ENCODE measurements at places on chromosomes 7 and 10. TPM values are rescaled to one million over a fixed set of nuclear protein-coding genes. Genes with fewer than 3 reads are reported as not detected.

TAS2R5 gene
- 8.1 TPM for total RNA-seq

PRF1 gene
- not detected for total RNA-seq

GARIN1A gene
- total RNA-seq: 1.1 TPM

GIMAP5 gene
- total RNA-seq: 18.7 TPM

STEAP1 gene
- 3.2 TPM for total RNA-seq

CDHR3 gene
- total RNA-seq: 62.5 TPM

DNA sequence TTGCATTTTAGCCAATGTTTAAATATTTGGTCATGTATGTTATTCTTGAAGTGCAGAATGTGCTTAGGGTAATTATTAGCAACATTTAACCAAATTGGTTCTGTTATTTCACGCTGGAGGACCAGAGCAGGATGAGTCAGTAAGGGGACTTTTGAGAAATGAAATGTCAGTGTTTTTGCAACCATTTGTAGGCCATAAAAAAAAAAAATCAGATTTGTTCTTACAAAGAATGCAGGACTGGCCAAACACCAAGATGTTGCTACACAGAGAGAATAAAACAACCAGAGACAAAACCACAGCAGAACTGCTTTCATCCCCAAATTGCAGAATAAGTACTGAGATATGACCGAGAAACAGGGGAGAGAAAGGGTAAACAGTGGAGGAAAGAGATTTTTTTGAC is 62.1 kb downstream of the TPST1 start:
- DNase-seq: no peak

- DNase-seq: no peak
Measured at GRCh38 chr7:36182854-36183604, 30.0 kb downstream of the EEPD1 start.

DNA sequence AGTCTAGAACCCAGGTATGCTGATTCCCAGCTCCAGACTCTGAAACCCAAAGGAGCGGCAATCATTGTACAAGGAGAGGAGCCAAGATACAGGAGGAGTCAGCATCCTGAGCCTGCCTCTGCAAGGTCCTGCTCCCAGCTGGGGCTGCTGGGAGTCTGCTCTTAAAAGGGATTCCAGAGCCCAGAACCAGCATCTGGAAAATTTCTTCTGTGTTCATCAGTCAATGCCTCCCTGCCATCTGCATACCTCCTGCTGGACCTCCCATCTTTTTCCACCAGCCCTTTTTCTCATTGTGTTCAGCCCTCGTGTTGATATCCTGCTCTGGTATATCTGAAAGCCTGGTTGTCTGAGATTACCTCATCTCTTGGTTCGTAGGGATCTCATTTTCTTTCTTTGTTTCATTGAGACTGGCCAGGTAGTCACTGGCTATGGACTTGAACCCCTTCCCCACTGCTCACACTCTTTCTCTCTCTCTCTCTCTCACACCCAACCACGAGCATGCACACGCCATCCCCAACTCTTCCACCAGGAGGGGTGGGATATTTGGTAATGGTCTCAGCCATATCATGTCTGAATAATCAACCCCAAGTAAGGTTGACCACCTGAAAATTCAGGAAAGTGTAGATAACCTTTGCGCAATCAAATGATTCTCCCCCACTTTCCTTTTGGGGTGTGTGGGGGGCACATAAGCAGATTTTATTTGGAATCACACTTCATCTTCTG is 608.8 kb downstream of the LRMDA start:
- DNase-seq: peak; percentile 28

DNA sequence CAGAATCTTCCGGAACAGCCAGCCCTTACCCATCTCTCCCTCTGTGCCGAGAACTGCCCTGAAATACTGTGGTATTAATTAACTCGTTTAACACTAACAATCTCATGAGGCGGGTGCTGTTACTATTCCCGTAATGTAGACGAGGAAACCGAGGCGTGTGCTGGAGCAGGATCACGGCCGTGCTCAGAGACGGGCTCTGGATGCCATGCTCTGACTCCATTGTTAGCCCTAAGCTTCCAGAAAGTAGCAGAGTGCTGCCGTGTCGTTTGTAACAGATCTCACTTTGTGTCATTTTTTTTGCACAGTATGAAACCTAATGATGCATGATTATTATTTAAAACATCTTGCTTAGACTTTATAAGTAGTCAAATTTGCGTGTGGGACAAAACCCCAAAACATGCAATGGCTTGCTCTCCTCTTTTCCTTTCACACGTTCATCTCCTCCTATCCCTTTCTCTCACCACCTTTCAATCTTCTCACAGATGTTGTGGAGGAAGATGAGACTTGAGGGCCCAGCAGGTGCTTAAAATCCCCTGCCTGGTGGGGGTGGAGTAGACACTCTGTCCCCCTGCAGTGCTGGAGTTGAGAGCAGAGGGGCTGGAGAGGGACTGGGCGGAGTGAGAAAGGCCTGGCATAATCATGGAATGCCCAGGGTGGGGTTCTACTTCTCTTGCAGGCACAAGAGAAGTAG is 482 bp upstream of the ACTR3C start:
- DNase-seq: no peak

- no peak for DNase-seq
Measured at GRCh38 chr7:149748076-149748874, 25.1 kb downstream of the ZNF467 start.

DNA sequence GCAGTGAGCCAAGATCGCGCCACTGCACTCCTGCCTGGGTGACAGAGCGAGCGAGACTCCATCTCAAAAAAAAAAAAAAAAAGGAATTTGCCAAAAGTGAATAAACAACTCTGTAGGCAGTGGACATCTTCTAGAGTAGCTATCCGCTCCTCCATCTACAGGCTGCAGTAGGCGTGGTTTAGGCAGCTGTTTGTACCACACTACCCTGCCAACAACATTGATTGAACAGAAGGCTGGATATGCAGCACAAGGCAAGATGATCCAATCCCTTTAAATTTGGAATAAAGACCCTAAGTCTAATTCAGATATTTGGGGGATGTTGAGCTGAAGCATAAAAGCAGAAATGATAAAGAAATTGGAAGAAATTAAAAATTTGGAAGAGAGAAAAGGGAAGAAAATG is 141.6 kb downstream of the TES start:
- no peak for DNase-seq

GRCh38 chr7:126801733-126802132 is 451.0 kb downstream of the GRM8 start:
- no peak for DNase-seq

- no peak for DNase-seq
Measured at GRCh38 chr10:4069491-4069890, 284.5 kb upstream of the KLF6 start.

DNA sequence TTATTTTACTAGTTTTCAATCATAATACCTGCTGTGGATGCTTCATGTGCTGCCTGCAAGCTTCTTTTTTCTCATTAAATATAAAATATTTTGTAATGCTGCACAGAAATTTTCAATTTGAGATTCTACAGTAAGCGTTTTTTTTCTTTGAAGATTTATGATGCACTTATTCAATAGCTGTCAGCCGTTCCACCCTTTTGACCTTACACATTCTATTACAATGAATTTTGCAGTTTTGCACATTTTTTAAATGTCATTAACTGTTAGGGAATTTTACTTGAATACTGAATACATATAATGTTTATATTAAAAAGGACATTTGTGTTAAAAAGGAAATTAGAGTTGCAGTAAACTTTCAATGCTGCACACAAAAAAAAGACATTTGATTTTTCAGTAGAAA is 103.0 kb downstream of the PTEN start:
- no peak for DNase-seq

DNA sequence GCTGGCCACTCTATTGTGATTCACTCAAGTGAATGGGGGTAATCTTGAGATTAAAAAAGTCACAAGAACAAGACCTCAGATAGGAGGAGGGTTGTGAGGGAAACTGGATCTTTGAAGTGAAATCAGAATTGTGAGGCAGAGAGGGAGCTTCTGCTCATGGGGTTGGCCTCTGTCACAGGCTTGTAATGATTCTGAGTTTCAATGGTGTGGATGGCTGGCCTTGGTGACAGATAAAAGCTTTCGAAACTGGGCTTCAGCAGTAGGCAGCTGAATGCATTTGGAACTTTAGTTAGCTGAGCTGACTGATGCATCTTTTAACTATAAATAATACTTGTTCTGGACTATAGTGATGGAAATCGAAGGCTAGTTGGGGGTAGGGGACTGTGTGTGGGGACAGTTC is 12.2 kb downstream of the TAS2R60 start:
- DNase-seq: no peak

- DNase-seq: peak; percentile 20
Measured at GRCh38 chr10:92544296-92544695, 29.6 kb downstream of the IDE start.
